Trophoblast cell (in vitro differentiated cells and primary cell): ENCODE measurements at places on chromosomes 4 and X.

- peak; percentile 46 for DNase-seq
- H3K27ac ChIP-seq, result no peak overlapping the region
- no peaks in the 10 kb centered on the region for H3K36me3 ChIP-seq
- H3K4me3 ChIP-seq, result no peak overlapping the region
Measured at GRCh38 chr4:21469438-21470300, 478.9 kb downstream of the KCNIP4 start.

DNA sequence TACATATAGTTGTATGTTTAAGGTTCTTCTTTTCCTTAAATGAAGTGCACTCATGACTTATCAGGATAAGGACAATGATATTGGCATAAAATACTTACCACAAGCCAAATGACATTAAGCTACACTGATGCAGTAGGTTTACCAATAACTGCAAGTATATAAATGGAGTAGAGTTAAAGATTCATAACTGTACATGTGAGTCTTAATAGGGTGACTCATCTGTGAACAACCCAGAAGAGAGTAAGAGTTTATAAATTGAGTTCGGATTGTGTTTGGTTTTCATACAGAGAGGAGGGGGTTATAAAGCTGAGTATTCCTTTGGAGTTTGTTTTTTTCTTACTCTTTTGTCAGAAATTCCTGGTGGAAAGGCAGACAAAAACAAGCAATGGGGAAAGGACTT, 144.8 kb downstream of the TLL1 start:
- H3K27me3 ChIP-seq, result no peaks in the 10 kb centered on the region
- no peak overlapping the region for H3K4me3 ChIP-seq
- no peaks in the 10 kb centered on the region for H3K4me1 ChIP-seq
- no peak for DNase-seq
- H3K36me3 ChIP-seq, result no peaks in the 10 kb centered on the region

DNA sequence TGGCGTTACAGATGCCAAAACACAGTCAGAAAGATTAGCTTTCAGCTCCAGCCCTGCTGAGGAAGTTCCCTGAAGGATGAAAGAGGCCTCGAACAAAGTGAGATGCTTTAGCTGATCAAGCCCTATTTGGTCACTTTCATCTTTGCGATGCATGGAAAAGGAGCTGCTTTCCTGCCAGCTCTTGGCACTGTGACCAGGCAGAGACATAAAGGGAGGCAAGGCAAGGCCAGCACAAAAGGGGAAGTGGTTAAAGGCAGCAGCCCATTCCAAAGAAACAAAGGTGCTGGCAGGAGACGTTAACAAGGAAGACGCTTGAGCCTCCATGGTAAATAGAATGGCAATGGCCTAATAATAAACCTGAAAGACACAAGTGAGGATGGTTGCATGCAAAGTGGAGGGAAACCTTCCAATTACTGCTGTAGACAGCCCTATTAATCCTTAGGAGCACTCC, 617.1 kb upstream of the INTU start:
- no peak for DNase-seq
- no peaks in the 10 kb centered on the region for H3K36me3 ChIP-seq
- no peak overlapping the region for H3K4me3 ChIP-seq
- no peaks in the 10 kb centered on the region for H3K27me3 ChIP-seq
- H3K4me1 ChIP-seq, result no peaks in the 10 kb centered on the region
- no peak overlapping the region for H3K27ac ChIP-seq

DNA sequence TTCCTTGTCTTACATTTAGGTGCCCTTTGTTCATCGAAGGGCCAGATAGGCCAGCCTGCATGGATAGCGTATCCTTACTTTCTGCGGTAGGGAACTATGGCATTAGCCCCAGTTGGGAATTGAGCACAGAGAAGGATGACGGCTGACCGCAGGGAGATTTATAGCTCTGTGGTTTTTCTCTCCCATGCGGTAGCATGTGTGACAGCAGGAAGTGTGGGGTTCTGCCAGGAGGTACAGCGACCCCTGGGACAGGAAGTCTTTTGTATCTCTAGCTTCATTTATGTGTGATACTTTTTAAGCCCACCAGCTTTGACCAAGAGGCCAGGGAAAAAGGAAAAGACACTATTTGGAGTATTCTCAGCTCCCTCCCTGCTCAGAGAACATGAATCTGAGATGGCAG, 33.1 kb downstream of the GAB3 start:
- DNase-seq, result no peak
- no peak overlapping the region for H3K4me3 ChIP-seq
- peaks cover 3% of the 10 kb centered on the region for H3K4me1 ChIP-seq

DNA sequence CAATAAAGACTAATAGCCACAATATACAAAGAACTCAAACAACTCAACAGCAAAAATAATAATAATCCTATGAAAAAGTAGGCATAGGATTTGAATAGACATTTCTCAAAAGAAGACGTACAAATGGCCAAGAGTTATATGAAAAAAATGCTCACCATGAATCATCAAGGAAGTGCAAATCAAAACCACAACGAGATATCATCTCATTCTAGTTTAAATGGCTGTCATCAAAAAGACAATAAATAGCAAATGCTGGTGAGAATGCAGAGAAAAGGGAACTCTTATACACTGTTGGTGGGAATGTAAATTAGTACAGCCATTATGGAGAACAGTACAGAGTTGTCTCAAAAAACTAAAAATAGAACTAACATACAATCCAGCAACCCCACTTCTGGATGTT, 18.8 kb downstream of the TLR6 start:
- H3K36me3 ChIP-seq, result no peaks in the 10 kb centered on the region
- H3K27ac ChIP-seq, result no peak overlapping the region
- no peak for DNase-seq
- no peak overlapping the region for H3K4me3 ChIP-seq

DNA sequence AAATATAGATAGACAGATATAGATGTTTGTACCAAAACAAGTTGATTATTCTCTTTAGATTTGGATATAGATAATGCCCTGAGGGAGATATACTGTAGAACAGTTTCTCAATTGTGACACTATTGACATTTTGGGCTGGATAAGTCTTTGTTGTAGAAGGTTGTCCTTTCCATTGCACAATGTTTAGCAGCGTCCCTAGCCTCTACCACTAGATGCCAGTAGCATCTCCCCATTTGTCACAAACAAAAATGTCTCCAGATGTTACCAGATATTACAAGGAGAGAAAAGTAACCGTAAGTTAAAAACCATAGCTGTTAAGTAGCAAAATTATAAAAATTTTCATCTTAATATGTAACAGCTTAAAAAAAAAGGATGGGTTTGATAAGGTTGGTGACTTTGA, 2595.3 kb downstream of the ARAP2 start:
- H3K36me3 ChIP-seq, result no peaks in the 10 kb centered on the region
- no peaks in the 10 kb centered on the region for H3K4me1 ChIP-seq
- H3K4me3 ChIP-seq, result no peak overlapping the region
- H3K27ac ChIP-seq, result no peak overlapping the region
